NCI-H2081 treated with DMSO at 0.1 percent for 48 hours (cell line): ENCODE measurements at places on chromosomes 1 and 21.

DNA sequence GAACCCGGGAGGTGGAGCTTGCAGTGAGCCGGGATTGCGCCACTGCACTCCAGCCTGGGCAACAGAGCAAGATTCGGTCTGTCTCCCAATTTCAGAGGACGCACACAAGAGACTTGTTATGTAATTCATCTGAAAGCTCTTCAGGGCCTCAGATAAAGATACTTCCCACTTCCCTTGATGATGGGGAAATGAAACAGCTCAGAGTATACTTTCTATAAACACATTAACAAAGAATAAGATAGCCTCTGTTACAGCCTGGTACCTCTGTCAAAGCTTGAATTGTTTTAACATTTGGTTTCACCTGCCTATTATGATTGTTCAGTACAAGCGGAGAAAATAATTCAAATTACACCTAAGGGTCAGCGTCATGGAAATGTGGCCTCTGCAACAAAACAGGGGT is 622.9 kb upstream of the ADGRL4 start:
- no peak for DNase-seq

GRCh38 chr1:2961661-2962060 is 59.6 kb upstream of the ACTRT2 start:
- DNase-seq: no peak

DNA sequence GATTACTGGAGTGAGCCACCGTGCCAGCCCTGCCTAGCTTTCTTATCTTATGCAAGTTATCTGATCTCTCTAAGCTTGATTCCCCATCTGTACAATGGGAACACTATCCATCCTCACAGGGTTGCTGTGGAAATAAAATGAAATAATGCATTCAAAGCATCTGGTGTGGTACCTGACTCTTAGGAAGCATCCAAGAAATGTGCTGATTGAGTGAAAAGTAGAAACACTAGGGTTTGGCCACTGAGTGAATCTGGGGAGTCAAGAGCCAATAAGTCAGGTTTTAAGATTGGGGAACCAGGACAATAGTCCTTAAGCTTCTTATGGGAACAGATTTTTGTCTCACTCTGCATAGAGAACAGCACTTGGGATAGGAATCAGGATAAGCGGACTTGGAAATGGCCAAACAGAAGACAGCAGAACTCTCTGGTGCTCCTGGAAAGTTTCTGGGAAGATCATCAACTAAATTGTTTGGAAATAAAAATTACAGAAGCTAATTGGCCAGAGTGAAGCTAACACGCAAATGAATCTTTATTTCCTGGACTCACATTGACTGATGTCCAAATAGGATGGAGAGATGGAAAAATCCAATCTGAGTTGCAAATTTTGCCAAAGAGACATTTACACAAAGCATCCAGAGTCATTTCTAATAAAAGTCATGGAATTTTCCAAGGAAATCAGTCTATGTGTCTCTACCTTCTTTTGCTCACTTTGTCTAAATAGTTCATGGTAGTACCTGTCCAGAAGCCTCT is 3.3 kb downstream of the PAFAH2 start:
- no peak for DNase-seq

DNA sequence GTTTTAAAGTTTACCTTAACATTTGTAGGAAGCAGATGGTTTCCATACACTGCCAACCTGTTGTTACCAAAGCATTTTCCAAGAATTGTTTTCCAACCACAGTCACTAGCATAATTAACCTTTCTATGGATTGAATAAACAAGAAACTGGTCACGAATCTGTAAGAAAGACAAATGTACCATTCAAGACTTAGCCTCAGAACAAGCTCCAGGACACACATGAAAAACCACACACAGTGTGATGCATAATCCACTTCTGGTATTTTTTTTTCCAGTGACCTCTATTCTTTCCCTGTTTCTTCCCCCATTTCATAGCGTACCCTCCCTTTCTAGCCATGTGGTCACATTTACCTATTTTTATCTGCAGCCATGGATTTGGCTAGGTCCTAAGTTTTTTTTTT is 29.6 kb upstream of the C1orf87 start:
- DNase-seq: no peak

DNA sequence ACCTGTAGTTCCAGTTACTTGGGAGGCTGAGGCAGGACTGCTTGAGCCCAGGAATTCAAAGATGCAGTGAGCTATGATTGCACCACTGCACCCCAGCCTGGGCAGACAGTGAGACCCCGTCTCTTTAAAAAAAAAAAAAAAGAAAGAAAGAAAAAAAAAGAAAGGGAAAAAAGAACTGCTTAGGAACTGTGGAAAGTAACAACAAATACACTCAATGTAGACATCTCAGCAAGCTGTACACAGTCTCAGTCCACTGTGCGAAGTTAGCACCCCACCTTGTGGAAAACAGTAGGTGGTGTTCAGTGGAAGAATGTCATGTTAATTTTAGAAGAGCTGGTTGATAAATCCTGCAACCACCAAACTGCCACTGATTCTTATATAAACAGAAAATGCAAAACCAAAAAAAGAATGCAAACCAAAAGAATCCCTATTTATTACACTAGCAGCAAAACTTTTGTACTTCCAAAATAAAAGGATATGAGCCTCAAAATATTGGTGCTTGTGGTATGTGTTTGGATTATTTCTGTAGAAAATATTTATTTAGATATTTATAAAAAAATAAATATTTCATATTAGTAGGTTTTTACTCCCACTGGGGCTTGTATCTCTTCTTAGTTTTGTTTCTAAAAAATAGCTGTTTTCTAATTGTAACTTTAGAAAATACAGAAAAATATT is 31.1 kb downstream of the ALG14 start:
- DNase-seq: no peak

DNA sequence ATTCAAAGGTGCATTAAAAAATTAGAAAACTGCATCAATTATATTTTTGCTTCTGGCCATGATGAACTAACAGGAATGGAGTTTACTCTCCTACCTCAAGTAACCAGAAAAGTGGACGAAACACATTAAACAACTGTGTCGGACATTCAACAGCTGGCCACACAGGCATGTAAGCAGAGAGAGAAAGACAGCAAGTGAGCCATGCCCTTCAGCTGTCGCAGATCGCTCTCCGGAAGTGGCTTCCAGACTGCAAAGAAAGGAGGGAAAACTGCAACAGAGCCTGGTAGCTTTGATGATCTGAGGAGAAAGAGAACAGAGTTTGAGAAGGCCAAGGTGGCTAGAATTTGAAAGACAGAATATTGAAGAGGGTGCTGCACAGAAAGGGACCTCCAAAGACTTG is 557.2 kb downstream of the MATN1 start:
- no peak for DNase-seq

DNA sequence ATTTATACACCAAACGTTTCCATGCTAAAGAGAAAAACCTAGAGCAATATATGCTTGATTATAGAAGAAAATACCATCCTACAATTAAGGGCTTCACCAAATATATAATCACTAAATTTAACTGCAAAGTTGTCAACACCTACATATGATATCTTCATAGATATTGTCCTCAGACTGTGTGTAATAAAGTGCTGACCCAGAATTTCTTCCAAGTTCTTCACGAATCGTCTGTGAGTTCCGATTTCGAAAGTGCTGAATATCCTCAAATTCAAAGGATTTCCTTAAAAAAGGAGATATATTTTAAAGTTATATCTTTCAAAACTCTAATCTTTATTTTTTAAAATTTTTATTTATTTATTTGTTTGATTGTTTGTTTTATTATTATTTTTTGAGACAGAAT is 41.9 kb upstream of the BCAS2 start:
- no peak for DNase-seq

DNA sequence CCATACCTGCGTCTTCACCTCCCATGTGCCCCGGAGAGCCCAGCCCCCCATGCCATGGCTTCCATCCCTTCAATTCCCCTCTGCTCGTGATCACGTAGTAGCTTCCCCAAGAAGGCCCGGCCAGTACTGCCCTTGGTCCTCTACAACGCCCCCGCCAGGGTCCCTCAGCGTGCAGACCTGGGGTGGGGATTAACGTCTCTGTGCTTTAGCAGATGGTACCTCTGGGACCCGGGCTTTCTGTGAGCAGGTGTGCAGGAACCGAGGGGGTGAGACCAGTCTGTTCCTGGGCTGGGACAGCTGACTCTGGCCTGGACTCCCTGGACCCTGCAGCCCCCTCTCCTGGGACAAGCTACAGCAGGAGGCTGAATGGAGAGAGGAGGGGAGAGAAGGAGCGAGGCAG is 1.2 kb downstream of the PLCH2 start:
- no peak for DNase-seq

DNA sequence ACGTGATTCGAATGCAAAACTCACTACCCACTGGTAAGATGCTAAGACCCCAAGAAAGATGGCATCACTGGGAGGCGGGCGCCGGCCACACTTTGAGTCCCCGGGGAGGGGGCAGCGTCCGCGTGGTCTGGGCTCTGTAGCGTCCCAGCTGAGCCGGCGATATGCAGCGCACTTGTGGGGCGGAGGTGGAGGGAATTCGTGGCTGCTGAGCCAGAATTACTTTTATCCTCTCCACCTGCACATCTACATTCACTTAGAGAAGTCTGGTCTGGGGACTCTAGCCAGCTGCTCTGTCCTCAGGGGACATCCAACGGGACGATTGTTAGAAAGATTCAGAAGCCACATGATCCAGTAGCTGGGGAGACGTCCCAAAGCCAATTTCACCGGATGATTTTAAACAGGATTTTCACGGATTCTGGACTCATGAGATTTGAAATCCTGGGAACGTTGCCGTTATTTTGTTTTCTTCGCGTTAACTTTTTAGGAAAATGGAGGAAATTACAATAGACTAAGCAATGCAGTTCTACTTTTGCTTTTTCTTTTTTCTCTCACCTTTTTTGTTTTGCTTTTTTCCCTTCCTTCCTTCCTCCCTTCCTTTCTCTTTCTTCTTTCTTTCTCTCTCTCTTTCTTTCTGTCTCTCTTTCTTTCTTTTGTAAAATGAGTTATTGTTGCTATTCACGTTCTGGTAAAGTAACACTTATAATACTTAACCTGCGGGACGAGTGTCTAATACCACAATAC is 1.3 kb downstream of the JAM2 start:
- DNase-seq: no peak

GRCh38 chr21:17416139-17416538 is 96.7 kb upstream of the CXADR start:
- DNase-seq: no peak

DNA sequence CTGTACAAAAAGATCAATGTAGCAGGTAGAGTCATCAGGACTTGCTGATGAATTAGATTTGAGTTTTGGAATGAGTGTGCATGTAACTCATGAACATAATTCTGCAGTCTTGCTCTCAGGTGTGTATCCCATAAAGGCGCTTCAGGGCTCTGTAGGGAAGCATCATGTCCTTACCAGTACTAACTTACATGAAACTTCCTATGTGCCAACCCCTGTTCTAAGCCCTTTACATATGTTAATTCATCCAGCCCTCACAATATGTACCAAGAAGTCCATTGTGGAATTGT is 2.1 kb upstream of the FCRLB start:
- DNase-seq: no peak

GRCh38 chr1:117335376-117336086 is 31.7 kb upstream of the MAN1A2 start:
- no peak for DNase-seq

DNA sequence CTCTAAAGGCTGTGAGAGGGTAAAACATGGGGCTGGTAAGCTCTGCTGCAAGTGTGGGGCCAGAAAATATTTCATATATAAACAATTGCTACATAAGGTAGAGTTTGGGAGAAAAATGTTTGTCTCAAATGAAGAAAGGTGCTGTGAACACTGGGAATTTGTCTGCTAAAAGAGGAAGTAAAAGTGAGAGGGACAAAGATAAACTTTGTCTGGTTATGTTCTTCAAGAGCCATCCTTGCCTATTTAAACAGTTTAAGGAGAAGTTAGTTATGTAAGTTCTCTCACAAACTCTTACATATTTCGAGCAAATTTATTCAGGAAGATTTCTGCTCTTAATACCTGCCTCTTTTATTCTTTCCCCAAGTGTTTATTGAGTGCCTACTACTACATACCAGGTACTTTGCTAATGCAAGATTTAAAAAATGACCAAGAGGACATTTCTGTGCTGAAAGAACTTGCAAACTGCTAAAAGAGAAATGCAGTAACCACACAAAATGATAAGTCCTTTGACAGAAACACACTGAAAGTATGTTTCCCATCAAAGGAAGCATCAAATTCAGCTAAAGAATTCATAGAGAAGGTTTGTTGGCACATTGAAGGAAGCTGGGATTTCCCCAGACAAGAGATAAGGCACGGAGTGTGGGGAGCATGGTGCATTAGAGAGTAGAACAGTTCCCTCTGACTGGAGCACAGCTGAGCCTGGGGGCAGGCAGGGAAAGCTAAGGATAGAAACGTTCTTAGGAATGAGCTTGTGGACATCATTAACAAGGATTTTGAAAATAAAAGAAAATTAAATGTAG is 549.1 kb downstream of the PTBP2 start:
- DNase-seq: no peak

- DNase-seq: no peak
Observed at GRCh38 chr1:226491093-226491850, 57.3 kb upstream of the STUM start.

DNA sequence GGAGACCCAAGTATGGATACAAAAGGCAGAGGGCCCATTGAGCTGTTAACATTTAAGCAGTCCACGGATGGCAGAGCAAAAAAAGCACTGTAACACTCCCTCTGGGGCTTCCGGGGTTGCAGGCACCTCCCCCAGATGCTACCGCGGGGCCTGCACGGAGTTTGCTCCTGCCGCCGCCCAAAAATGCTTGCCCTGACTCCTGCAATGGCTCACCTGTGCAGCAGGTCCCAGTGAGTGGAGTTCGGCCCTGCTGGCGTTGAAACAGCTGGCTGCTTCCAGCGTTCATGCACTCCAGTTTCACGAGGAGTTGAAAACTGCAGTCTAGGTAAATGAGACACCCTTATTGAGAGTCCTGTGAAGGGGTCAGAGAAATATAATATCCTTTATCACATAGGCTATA is 832.8 kb downstream of the NCAM2 start:
- no peak for DNase-seq

- no peak for DNase-seq
Observed at GRCh38 chr1:13781228-13781627, 81.2 kb downstream of the PRDM2 start.

GRCh38 chr1:14728516-14728915 is 130.0 kb downstream of the KAZN start:
- DNase-seq: no peak

DNA sequence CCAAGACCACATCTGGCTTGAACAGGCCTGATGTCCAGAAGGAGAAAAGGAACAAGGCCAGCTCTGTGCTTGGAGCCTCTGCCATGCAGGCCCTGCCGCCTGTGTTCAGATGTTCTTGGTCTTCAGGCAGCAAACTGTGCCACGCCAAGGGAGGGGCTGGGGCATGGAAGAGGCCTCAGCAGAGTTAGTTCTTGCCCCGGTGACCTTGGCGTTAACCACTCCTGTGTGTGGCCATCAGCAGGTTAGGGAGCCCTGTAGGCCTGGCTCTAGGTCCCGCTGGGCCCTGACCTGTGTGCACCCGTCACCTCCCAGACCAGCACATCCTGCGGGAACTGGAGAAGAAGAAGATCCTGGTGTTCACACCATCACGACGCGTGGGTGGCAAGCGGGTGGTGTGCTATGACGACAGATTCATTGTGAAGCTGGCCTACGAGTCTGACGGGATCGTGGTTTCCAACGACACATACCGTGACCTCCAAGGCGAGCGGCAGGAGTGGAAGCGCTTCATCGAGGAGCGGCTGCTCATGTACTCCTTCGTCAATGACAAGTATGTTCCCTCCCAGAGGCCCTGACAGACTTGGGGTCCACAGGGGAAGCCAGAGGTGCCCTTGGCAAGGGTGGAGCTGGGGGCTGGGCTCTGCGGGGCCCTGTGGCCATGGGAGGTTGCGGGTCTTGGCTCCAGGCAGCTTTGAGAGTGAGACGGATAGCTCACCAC is 7.1 kb downstream of the ZC3H12A start:
- no peak for DNase-seq

- no peak for DNase-seq
Observed at GRCh38 chr1:65457868-65458267, 37.4 kb downstream of the LEPR start.

GRCh38 chr21:36065497-36066036 is 4.3 kb upstream of the CBR1 start:
- DNase-seq: no peak
